Spleen (tissue), 13 donors: ENCODE measurements at places on chromosomes 11 and 22.

GRCh38 chr22:50253046-50253915 lies 2.2 kb upstream of the HDAC10 start:
- no peak for DNase-seq

- DNase-seq = peak; percentile 97
Measured at GRCh38 chr11:65013130-65013887, 651 bp upstream of the ARL2 start.

DNA sequence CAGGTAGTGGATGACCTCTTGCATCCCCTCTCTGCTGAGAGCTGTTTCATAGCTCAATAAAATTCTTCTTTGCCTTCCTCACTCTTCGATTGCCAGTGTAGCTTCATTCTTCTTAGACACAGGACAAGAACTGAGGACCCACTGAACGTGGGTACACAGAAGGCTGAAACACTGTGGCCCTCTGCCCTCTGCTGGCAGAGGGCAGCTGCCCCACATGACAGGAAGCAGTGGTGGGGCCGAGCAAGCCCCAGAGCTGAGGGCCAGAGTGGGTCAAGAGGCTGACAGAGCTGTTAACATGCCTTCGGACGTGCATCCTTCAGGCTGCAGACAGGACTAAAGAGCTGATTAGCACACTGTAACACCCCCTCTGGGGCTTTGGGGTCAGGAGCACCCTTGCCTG lies 15.6 kb downstream of the SMC1B start:
- no peak for DNase-seq

GRCh38 chr11:32427935-32428664 lies 7.2 kb downstream of the WT1 start:
- DNase-seq = peak; percentile 74

DNA sequence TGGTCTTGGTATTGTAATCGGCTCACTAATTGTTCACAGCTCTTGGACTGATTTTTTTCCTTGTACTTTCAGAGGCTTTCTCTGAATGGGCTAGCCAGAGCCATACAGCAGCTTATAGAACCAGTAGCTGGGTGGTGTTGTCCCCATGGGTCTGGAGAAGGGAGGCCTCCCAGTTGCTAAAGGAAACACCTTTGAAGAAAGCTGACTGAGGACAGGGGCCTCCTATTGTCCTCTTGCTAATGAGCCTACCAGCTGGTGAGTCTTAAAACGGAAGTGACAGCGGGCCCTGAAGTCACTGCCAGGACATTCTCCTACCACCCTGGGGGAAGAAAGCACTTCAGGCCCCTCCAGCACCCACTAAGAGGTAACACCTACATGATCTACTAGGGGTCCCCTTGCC lies 9.9 kb downstream of the FADS3 start:
- DNase-seq = no peak

DNA sequence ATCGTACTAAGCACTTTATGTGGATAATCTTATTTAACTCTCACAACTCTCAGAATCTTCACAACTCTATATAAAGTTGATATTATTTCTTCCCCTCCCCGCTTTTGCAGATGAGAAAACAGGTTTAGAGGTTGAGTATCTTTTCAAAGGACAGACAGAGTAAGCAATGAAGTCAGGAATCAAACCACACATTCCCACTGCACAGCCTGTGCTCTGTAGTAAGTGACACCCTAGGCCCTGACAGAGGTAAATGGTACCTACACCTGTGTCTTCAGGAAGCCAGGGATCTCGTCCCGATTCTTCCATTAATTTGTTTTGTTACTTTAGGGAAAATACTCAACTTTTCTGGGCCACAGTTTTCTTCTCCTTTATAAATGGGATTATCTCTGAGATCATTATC lies 172.5 kb upstream of the MTMR2 start:
- no peak for DNase-seq

DNA sequence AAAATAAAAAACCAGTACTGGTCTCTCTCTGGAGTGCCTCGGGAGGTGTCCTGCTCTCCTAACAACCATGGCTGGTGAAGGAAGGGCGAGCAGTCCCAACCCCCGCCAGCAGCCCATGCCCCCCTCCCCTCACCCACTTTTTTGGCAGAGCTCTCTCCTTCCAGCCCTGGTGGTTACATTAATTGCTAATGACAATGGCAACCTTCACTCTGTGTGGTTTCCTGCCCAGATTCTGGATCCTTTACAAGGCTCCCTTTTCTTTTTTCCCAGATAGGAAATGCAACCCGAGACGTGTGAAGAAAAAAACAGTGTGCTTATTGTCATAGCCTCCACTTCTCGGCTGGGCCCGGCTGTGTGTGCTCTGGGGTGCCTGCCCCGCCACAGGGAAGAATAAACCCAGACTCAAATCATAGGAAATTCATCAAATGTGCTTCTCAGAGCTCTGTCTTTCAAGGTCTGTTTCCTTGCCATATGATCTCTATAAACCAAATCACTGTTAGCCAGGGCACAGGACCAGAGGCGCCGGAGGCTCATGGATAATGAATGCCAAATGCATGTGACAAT lies 513.0 kb downstream of the SOX6 start:
- DNase-seq = no peak

DNA sequence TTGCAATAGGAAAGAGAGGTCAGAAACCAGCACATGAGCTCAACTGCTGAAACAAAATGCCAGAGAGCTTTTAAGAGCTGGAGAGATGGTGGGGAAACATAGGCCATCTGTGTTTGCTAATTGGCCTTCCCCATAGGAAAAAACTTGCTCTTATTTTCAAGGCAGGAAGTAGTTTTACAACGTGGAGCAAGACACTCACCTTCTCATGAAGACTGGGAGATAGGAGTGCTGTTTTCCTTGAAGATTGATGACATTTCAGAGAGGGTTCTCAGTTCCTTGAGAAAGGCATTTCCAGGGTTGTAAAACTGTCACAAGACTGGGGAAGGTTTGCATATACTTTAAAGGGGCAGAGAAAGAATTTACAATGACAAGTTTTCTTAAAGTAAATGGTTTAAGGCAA lies 586.3 kb upstream of the RAG2 start:
- DNase-seq = no peak

GRCh38 chr11:58276151-58276550 lies 8.1 kb upstream of the OR10W1 start:
- no peak for DNase-seq

DNA sequence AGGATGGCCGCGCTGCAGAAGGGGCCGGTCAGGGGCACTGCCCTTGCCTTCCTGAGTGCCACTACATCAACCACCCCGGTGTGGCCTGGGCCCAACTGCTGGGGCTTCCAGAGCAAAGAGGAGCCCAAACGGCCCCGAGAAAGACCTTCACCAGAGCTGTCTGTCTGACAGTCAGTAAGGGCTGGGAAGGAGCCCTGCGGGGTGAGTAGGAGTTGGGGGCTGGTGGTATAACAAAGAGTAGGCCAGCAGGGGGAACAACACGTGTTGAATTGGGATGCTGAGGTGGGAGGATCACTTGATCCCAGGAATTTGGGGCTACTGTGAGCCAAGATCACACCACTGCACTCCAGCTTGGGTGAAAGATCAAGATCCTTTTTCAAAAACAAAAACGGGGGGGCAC lies 3.9 kb downstream of the GSTT4 start:
- DNase-seq = no peak

DNA sequence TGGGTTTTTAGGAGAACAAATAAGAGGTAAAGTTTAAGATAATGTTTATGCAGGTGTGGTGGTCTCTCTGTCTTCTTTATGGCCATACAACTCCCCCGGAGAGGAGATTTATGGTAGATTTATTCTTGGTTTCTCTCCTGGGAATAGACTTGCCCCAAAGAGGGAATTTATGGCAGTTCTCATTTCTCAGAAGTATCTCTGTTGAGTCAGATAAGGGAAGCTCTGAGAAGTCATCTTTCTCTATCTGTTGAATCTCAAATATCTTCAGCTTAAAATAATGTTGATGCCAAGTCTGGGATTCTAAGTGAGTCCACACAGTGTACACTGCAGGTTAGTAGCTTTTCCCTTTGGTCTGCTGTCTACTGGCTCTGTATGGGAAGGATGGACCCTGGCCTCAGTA lies 276.4 kb upstream of the PLET1 start:
- no peak for DNase-seq

- no peak for DNase-seq
Measured at GRCh38 chr22:25656724-25657123, 85.3 kb upstream of the MYO18B start.

DNA sequence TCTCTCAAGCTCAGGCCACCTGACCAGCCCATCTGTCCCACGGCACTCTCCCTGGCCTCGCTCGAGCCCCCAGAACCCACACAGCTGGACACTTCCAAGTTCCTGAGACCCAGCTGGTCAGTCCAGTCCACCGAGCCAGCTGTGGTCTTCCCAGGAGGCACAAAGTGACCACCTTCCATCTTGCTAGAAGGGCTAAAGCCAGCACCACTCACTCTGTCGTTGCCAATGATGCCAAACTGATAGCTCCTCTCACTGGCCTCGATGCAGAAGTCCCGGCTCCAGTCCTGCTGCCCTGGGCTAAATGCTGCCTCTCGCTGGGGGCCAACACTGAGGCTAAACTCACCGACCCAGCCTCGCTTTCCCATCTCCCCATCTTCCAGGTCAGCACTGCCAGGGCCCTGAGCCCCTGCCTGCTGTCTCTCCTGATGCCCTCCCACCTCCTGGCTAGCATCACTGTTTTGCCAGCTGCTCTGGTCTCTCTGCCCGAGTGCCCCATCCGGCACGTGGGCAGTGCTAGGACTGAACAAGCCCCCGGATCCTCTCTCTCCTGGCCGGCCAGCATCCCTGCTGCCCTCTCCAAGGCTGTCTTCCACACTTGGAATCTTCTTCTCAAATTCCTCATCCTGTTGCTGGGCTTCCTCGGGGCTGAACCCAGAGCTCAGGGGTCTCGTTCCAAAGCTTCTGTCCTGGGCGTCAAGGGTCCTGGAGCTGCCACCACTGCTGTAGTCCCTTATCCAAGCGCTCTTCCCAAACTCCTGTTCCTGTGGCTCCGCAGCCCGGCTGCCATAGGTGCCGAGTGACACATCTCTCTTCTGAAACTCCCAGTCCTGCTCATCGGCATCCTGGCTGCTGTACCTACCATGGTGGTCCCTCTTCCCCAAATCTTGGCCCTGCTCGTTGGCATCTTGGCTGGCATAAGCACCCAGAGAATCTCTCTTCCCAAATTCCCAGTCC lies 15.4 kb downstream of the TNKS1BP1 start:
- DNase-seq = peak; percentile 66

DNA sequence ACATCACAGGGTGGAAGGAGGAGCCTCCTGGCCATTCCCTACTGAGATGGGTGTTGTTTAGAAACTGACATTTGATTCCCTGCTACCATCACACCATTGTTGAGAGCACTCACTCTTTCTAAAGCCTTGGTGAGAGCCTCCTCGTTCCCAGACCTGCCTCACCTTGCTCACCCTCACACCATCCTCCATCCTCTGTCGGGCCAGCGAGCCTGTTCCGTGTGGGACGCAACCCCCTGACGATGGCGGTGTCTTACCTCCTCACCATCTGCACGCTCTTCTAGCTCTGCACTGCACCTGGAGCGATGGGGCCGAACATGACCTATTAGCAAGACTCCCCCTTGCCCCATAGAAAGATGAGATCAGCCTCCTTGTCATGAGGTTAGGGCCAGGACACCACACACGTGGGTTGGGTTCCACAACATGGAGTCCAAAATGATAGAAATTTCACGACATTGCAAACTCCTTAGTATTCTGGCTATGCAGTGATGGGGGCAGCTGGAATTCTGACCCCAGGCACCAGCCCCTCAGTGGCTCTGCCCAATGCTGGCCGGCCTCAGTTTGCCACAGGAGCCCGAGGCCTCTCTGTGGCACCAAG lies 1017.9 kb downstream of the TBC1D22A start:
- no peak for DNase-seq

GRCh38 chr11:10499452-10499851 lies 41.5 kb downstream of the RNF141 start:
- no peak for DNase-seq

GRCh38 chr11:11895672-11896071 lies 53.9 kb downstream of the USP47 start:
- no peak for DNase-seq
